Activated CD4-positive, CD25-positive, alpha-beta regulatory T cell treated with anti-CD3 and anti-CD28 coated beads, Interleukin-2, amount 50 U/mL, for 72 hours (primary cell): ENCODE measurements at places on chromosomes 4 and X.

- DNase-seq, result no peak
These were observed 73.5 kb downstream of the MOSPD2 start for GRCh38 chrX:14946606-14947155.

GRCh38 chr4:105162123-105162796 is 15.6 kb downstream of the TET2 start:
- no peak for DNase-seq

DNA sequence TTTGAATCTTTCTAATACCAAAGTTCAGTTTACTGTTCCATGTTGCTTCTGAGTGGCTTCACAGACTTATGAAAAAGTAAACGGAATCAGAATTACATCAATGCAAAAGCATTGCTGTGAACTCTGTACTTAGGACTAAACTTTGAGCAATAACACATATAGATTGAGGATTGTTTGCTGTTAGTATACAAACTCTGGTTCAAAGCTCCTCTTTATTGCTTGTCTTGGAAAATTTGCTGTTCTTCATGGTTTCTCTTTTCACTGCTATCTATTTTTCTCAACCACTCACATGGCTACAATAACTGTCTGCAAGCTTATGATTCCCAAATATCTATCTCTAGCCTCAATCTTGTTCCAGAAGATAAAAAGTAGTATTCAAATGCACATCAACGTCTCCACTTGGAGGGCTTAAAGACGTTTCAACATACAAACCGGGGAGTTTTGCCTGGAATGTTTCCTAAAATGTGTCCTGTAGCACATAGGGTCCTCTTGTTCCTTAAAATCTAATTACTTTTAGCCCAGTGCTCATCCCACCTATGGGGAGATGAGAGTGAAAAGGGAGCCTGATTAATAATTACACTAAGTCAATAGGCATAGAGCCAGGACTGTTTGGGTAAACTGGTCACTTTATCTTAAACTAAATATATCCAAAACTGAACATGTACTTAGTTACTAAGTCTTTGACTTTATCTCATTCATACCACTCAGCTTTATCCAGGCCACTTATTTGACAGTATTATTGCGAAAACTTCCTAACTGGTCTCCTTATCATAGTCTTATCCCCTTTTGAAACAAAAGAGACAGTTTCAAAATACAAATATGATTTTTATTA is 3.6 kb upstream of the AFP start:
- DNase-seq, result no peak

DNA sequence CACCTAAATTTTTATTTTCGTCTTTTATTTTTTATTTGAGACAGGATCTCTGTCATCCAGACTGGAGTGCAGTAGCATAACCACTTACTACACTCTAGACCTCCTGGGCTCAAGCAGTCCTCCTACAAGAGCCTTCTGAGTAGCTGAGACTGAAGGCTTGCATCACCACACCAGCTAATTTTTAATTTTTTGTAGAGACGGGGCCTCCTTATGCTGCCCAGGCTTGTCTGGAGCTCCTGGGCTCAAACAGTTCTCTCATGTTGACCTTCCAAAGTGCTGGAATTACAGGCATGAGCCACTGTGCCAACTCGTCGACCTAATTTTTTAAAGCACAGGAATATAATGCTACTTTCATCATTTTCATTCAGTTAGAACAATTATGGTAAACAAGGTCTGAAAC is 405.4 kb downstream of the AR start:
- DNase-seq, result no peak

- no peak for DNase-seq
These were observed 27.4 kb downstream of the APELA start for GRCh38 chr4:164904336-164904735.

GRCh38 chr4:48816971-48817370 is 13.9 kb upstream of the OCIAD1 start:
- DNase-seq, result no peak

GRCh38 chrX:145817331-145818185 is at the start of gene SLITRK2:
SLITRK2 (plus strand) TSS chrX:145817829; CDS start chrX:145822426, 4,597 bp downstream.
- no peak for DNase-seq

- no peak for DNase-seq
These were observed 44.8 kb downstream of the ABLIM2 start for GRCh38 chr4:8113611-8114377.

DNA sequence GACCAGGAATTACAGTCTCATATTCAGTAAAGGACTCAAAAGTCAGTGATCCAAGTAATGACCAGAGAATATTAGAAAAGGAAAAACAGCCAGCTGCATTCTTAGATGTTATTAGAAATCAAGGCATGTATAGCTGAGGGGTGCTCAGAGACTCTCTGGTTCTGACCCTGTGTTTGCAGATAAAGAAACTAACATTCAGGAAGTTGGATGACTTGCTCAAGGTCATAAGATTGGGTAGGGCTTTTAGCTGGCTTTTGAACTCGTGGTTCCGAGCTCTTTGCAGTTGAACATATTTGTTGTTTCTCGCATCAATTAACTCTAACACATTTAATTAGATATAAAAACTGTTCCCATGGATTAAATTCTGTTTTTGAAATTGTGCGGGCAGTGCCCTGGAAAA is 62.5 kb upstream of the ENPP6 start:
- no peak for DNase-seq

DNA sequence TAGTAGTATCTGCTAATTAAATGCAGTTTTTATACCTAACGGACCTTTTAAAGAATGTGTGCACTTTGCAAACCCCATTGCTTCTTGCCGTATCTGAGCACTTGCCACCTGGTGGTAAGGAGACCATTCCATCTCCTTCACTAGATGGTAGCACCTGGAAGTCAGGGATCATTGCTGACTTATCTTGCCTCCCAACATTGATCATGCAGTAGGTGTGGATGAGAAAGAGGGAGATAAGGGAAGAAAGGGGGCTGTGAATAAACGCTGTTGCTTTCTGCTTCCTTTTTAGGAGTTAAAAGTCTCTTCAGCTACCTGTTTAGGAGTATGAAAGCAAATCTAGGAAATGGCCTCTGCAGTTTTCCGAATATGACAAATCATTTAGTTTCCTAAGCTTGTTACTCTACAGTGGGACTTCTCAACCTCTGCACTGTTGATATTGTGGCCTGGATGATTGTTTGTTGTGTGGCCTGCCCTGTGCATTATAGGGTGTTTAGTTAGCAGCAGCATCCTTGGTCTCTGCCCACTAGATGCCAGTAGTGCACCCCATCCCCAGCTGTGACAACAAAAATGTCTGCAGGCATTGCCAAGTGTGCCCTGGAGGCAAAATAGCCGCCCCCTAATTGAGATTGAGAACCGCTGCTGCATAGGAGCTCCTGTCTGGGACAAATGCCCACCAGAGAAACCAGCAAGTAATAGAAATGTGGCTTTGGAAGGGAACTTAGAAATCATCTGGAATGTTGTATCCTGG is 38.8 kb downstream of the GAB1 start:
- no peak for DNase-seq
